ENCODE measurements at places on chromosomes 7 and 10.
A peak's percentile ranks its signal among the peaks of the same experiment; 100 is the strongest.

- DNase-seq: no peak
Measured at GRCh38 chr10:93420944-93421825, 60.9 kb downstream of the MYOF start.

DNA sequence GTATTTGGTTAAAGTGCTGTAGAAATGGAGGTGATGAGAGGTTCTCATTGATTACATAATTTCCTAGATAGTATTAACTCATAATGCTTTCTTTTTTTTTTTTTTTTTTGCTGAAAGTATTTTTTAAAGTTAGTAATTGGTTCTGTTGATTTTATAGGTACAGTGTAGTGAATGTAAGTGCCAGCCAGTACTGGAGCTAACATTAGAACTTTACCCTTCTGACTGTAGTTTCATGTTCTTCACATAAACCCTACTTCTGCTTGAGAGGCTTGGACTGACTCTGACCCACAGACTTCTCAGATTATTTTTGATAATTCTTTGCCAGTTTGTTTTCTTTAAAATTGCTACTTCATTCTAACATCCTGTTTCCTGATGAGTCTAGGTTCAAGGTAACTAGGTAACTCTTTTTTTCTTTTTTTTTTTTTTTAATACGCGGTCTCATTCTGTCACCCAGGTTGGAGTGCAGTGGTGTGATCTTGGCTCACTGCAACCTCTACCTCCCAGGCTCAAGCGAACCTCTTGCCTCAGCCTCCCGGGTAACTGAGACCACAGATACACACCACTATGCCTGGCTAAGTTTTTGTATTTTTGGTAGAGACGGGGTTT is 92.2 kb upstream of the OIT3 start:
- no peak for DNase-seq

- no peak for DNase-seq
Measured at GRCh38 chr7:106018566-106019469, 55.8 kb downstream of the CDHR3 start.

DNA sequence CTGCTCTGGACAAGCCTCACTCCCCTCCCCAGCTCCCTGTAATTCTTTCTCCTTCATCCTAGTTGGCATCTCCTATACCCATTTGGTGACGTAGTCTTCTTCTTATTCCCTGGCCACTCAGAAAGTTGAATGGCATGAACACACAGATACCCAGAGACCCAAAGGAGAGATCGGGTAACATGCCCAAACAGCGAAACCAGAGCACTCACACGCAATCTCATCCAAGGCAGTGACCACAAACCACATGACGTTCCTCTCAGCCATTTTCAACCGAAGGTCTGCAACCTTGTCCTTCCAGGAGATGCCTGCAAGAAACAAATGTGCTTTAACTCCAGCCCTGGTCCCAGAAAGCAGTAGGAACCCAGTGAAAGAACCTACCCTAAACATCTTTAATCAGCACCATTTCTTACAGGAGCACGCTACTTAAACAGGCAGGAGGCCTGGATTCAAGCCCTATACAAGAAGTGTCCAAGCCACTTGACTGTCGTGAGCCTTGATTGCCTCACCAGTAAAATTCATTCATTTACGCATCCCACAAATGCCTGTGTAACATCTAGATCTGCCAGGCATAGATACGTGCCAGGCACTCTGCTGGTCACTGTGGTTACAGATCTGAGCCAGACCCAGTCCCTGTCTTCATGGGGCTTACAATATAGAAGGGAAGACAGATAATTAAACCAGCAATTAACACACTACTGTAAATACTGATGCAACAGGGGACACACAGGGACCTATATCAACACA is 37.1 kb downstream of the XPNPEP1 start:
- DNase-seq: no peak

DNA sequence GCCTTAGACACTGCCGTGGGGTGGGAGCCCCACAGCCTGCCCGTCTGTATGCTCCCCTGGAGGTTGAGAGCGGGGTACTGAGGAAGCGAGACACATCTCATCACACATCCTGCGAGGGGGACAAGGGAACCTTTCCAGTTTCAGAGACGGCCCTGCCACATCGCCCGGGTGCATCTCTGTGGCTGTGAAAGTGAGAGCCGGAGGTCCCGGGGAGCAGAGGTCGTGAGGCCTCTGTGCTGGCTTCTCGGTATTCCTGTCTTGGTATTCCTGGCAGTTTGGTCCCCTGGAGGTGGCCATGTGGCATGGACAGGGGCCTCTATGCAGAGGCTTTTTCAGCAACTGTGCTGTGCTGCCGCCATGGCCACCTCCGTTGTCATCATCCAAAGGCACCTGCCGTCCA is 30.8 kb upstream of the UNCX start:
- DNase-seq: no peak

DNA sequence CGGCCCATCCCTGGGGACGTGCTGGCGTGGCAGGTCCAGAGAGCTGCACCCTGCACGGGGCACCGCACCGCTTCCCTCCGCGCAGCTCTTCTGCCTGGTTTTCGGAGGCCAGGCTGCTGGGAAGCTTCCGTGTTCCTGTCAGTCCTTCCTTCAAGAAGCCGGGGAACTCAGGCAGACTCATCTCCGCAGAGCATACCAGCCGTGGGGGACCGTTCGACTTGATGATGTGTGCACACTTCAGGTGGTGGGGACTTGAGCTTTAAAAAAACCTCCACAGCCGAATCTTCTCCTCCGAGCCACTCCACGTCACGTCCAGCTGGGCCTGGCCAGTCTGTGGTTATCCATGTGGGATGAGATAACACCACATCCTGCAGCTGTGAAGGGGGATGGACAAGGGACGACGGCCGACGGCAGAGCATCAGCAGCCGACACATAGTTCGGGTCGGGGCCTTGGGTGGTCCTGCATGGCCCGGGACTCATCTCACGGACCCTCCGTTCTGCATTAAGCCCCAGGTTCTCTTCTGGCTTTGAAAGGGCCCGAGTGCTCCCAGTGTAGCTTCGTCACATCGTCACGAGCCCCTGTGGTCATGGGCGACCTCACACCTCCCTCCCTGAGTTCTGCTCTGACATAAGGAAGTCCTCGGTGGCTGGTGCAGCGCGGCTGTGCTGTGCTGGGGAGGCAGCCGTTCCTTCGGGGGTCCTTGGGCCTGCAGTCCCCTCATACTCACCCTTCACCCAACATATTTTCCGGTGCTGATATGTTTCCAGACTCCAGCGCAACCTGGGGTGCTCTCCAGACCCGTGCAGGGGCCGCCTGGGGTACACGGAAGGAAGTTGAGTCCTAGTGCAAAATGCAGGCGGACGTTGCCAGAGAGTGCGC is 4.5 kb upstream of the BHLHA15 start:
- DNase-seq: no peak

- DNase-seq: no peak
Measured at GRCh38 chr10:23379686-23380085, 35.1 kb upstream of the C10orf67 start.

GRCh38 chr7:25565002-25565401 is 336.7 kb upstream of the NPVF start:
- DNase-seq: no peak

- peak; percentile 77 for DNase-seq
Measured at GRCh38 chr10:97632949-97633884, at the start of gene MORN4. MORN4 (minus strand) TSS chr10:97633500; CDS start chr10:97619653, 13,847 bp downstream.

DNA sequence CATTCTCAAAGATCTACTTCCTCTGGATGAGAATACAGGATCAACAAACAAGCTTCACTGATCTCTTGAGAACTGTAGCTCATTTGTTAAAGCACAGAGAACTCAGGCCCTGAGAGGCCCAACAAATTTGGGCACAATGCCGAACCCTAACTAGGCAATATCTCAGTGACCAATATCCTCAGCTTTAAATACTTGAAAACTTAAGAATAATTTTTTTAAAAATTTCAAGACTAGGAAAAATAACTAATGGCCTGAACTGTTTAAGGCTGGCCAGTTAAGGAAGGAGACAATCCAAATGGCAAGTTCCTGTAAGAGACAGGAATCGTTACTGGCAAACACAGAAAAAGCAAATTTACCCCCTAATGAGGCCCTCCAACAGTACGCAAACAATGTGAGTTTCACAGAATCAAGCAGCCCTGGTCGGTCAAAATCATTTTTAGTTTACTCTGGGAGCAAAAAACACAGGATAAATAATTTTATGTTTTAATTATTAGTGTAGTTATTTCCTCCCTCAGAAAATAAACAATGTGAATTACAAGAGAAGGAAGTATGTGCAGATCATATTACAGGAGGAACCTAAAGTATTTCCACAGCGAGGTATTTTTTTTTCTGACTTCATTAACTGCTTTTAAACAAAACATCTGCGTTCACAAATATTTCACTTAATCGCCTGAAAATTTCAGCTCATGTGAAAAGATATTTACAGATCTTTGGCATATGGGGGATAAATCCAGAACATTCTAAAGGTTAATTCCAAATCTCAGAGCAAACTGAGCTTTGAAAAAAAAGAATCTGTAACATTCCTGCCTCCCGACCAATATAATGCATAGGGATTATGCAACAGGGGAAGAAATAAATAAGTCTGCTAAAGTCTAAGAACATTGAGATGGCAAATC is 39.5 kb downstream of the NT5C2 start:
- no peak for DNase-seq

All from stimulated activated CD8-positive, alpha-beta memory T cell treated with anti-CD3 and anti-CD28 coated beads, Interleukin-12 subunit alpha, Interleukin-12 subunit beta, amount 100 ng/mL, for 1 hour (primary cell).